ENCODE measurements at places on chromosomes 12 and 14.

DNA sequence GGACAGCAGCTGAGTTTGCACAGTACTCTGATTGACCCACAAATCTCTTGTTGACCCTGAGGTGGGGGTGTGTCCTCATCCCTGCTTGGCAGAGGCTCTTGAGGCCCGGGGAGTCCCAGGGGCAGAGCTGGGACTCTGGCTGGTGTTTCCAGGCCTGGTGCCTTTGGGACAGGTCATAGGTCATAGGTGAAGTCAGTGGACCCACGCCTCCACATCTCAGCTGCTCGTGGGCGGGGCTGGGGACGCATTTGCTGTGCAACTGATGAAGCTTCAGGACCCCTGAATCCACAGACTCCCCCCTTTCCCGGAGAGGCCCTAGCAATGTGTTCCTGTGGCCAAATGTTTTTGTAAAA is 408 bp upstream of the CACNA2D4 start:
- no peak for DNase-seq

- DNase-seq: no peak
These were observed 191.4 kb downstream of the KITLG start for GRCh38 chr12:88388566-88389540.

- DNase-seq: peak; percentile 21
These were observed 1.1 kb downstream of the ADSS1 start for GRCh38 chr14:104724981-104725771.

GRCh38 chr14:29553427-29553826 is 374.2 kb downstream of the PRKD1 start:
- no peak for DNase-seq

DNA sequence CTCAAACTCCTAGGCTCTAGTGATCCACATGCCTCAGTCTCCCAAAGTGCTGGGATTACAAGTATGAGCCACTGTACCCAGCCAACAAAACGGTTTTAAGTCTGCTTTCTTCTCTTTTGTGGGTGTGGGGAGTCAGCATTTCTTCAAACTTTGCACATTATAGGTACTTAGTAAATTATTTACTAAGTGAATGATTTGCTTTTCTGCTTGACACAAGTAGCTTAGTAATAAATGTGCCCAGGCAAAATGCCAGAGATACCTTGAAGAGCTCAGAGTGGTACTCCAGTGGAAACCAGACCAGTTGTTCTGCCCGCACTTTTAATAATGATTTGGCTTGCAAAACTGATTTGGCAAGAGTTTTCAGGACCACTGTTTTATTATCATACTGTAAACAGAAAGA is 15.0 kb downstream of the DEPDC4 start:
- peak; percentile 2 for DNase-seq

DNA sequence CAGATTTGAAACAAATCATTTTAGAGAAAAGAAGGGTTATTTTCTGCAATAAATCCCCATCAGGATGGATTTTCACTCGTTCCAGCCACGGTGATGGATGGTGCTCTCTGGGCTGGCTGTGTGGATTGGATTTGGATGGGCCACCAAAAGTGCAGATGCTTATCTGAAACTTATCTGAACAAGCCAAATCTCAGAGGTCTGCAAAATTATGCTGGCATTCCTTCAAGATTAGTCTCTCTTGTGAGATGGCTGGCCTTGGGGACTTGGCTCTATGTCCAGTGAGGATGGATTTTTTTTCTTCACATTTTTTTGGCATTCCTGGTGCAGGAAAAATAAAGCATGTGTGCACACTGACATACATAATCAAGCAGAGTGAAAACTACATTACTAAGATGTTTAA is 341.9 kb downstream of the GXYLT1 start:
- DNase-seq: no peak

- DNase-seq: no peak
These were observed 1243.3 kb upstream of the SEL1L start for GRCh38 chr14:82776958-82777357.

GRCh38 chr12:26732005-26732908 is 100.7 kb downstream of the ITPR2 start:
- DNase-seq: no peak

DNA sequence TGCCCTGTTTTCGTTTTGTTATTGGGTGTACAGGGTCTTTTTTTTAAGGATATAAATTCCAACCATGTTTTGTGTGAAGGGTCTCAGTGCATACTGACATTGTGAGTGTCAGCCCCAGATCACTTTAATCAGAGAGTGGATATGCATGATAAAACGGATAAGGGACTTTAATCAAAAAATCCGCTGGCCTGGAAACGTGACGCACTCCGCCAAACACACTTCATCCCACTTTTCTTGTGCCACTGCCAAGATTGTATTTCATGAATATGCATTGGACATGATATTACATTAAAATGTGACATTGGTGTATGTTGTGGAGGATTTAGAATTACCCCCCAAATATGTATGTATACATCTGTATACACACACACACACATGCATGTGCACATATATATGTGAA is 273.1 kb downstream of the VRK1 start:
- no peak for DNase-seq

- DNase-seq: no peak
These were observed 48.8 kb downstream of the CIT start for GRCh38 chr12:119828300-119828699.

- no peak for DNase-seq
These were observed 26.2 kb upstream of the NPFF start for GRCh38 chr12:53533471-53533870.

- DNase-seq: no peak
These were observed 13.0 kb upstream of the SERPINA12 start for GRCh38 chr14:94522115-94522724.

- DNase-seq: no peak
These were observed 602.1 kb upstream of the TMEM132C start for GRCh38 chr12:127664901-127665300.

DNA sequence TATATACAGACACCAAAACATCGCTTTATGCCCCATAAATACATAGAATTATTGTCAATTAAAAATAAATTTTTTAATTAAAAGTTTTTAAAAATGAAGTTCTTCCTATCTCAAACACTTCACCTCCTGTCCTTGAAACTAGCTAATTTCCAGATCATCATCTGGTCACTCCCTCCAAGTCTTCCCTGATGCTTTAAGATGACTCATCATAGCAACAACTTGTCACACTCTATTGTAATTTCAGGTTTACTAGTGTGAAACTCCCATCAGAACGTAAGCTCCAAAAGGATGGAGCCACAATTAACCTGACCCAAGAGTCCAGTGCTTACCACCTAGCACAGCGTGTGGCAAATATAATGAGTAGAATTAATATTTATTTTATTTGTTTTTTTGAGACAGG is 16.3 kb downstream of the GXYLT1 start:
- DNase-seq: no peak

DNA sequence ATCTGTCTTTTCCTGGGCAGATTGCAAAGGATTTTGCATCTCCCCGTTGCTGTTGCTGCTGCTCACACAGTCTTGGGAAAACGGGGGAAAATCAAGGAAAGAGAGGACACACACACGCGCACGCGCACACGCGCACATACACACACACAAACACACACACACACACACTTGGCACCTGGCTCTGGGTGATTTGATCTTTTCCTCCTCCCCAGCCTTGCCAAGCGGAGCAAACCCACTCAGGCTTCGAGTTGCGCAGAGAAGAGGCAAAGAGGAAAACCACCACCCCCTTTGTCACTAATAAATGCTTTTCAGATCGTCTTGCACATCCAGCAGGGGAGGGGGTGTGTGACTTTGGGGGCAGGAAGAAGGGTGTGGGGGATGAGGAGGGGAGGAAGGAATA is 965 bp upstream of the NOS1 start:
- no peak for DNase-seq

- no peak for DNase-seq
These were observed 390.3 kb downstream of the ZFP36L1 start for GRCh38 chr14:68402525-68403101.

- no peak for DNase-seq
These were observed 83.4 kb downstream of the CNTN1 start for GRCh38 chr12:40775661-40776060.

- DNase-seq: no peak
These were observed 187.6 kb downstream of the RMST start for GRCh38 chr12:97650242-97650641.

DNA sequence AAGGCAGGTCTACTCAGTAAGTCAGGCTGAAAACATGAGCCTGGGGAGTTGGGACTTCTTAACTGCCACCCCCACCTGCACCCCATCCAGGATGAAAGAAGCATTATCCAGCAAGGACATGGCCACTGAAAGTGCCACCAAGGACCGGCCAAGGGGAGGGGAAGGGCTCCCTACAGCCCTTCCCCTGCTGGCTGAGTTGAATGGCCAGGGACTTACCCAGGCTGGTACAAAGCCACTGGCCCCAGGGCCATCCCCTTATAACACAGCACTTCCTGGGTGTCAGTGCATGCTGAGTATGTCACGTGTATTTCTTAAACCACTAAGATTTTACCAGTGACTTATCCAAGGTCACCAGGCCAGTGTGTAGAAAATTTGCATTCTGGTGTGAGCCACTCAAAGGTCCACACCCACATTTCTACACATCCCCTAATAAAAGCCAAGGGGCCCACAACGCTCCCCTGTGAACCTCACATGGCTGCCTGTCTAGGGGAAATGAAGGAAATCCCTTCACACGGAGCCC is 29.3 kb upstream of the ZFP36L1 start:
- no peak for DNase-seq

DNA sequence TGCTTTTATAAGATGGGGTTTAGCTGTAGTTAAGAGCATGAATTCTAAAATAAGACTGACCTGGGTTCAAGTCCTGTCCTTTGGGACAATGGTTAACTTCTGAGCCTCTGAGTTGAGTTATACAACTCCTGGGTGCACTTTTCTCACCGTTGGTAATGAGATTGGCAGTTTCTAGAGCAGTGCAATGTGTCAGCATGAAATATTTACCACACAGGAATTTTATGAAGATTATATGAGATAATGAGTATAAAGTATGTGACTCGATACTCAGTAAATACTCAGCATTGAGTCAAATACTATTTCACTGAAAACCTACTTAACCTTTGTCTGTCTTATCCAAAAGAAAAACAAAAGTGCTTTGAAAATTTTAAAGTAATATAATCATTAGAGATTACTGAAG is 214.2 kb downstream of the CPNE8 start:
- DNase-seq: no peak

DNA sequence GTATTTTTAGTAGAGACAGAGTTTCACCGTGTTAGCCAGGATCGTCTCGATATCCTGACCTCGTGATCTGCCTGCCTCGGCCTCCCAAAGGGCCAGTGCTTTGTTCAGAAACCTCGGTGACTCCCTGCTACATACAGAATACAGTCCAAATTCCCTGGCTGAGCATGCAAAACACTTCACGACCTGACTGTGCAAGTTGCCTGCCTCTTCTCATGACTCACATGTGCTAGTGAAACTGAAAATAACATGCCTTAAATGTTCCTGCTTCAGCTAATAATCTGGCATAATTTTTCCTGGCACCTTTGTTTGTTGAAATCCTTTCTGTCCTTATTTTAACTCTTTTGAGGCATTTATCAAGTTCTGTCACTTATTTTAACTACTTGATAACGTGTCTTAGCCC is 8.2 kb downstream of the DMAC2L start:
- no peak for DNase-seq

DNA sequence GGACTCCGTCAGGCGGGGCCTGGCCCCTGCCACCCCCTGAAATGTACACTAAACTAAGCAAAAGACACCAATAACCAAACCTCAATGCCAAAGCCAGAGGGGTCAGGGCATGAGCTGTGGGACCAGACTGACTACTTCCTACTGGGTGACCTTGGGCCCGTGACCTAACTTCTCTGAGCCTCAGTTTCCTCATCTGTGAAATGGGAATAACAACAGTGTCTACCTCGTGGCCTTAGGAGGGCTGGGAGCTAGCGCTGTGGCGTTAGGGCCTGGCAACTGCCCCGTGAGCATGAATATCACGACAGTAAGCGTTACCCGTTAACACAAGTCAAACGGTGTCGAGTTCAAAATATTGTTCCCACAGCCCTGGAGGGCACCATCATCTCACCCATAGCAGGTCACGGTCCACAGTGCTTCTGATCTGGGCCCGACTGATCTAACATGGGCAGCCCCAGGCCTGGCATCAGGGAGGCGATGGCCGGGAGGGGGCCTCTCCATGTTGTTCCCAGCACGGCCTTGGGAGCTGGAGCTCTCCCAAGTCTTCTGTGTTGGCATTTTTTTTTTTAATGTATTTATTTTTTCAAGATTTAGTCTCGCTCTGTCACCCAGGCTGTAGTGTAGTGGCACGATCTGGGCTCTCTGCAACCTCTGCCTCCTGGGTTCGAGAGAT is 52.2 kb downstream of the TESC start:
- no peak for DNase-seq

- peak; percentile 28 for DNase-seq
These were observed 49.3 kb downstream of the NDUFA12 start for GRCh38 chr12:94954029-94954685.

- no peak for DNase-seq
These were observed 55.3 kb downstream of the LRCOL1 start for GRCh38 chr12:132554845-132555630.

DNA sequence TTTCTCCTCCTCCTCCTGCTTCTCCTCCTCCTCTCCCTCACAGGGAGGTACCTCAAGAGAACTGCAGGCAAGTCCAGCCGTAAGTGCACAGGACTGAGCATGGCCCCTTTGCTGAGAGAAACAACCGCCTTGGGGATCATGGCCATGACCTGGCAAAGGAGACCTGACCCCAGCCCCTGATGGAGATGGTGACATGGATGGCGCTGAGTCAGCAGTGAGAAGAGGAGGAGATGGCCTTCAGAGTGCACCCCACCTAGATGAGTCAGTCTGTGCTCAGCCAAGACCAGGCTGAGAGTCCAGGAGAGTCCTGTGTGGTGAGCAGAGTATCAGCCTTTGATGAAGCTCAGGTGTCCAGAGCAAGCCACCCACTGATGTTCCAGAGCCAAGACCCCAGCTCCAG is 36.4 kb downstream of the MEG3 start:
- DNase-seq: no peak

DNA sequence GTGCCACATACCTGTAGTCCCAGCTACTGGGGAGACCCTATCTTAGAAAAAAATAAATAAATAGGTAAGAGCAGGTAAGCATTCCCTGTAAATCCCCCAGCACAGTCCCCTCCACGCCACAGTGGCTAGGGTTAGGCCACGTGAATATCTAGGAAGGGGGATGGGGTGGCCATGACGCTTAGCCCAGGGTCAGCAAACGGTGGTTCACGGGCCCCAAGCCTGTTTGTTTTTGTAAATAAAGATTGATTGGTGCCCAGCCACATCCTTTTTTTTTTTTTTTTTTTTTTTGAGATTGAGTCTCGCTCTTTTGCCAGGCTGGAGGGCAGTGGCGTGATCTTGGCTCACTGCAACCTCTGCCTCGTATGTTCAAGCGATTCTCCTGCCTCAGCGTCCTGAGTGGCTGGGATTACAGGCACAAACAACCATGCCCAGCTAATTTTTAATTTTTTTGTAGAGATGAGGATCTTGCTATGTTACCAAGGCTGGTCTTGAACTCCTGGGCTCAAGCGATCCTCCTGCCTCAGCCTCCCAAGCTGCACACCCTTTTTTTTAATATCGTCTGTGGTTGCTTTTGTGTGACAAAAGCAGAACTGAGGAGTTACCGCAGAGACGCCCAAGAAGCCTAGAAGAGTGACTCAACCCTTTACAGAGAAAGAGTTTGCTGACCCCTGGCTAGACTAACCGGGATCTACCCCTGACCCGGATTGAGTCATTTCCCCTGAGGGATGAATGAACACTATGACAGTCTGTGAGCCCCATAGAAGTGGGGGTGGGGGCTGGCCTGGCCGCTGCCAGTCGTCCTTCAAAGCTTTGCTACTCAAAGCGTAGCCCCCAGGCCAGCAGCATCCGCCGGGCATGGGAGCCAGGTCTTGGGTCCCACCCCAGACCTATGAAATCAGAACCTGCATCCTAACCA is 113.7 kb upstream of the NCOR2 start:
- DNase-seq: no peak

GRCh38 chr12:34048714-34049113 is 26.4 kb downstream of the ALG10 start:
- DNase-seq: no peak

GRCh38 chr12:117439531-117440001 is 78.1 kb upstream of the NOS1 start:
- DNase-seq: peak; percentile 82
